Cerebellar nuclear complex (tissue), 1 donor: ENCODE measurements at places on chromosomes 16 and 17.

- no peak for DNase-seq
These were observed 42.4 kb upstream of the AKTIP start for GRCh38 chr16:53545433-53545832.

DNA sequence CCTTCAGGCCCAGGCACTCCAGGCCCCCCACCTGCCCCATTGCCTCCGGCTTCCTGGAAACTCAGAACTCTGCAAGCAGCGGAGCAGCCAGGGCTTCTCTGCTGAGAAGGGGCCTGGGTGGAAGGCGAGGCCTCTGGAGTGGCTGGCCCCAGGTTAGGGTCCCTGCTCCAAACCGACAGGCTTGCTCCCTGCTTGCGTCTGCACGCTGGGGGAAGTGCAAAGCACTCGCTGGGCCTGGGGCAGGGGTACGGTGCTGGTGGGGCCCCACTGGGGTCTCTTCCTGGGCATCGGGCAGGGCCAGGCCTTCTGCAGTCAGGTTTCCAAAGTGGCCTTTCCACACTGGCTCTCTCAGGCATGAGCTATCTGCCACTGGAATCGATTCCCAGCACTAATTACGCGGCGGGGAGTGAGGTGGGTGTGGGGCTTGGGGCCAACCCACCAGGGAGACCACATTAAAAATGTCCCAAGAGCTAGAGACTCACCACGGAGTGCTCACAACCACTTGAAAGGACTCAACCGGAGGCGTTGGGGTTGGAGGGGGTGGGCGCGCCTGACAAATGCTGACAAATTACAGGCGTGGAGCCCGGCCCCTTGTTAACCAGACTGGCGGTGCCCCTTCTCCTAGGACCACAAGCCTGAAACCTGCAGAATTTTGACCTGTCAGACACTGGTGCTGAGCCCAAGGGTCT lies 17.9 kb downstream of the FAM83G start:
- no peak for DNase-seq

DNA sequence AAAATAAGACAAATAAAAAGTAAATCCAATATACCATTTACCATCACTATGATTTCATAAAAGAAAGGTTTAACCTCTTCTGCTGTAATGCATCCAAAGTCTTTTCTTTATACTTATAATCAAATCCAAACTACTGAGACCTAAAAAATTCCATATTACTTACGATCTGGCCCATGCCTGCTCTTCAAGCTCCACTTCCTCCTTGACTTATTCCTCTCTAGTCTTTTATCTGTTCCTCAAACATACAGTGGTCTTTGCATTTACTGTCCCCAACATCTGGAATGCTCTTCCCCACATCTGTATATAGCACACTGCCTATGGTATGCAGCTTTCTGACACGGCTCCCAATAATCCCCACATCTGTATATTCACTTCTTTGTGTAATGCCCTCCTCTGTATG lies 33.8 kb downstream of the PCTP start:
- no peak for DNase-seq

DNA sequence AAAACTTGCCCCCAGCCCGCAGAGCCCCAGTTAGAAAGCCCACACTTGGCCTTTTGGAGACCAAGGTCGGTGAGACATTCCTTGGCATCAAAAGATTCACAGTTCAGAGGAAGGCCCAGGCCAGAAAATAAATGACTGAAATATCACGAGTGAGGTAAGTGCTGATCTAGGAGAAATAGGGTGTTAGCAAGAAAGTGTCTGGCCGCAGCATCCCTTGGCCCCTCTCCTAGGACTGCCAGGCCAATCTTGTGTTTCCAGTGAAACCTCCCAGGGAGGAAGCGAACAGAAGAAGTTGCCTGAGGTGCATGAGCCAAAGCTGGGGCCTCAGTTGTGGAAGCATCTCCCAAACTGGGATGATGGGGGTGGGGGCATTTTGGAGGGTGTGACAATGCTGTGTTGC lies 22.5 kb upstream of the NSMCE1 start:
- DNase-seq: no peak

DNA sequence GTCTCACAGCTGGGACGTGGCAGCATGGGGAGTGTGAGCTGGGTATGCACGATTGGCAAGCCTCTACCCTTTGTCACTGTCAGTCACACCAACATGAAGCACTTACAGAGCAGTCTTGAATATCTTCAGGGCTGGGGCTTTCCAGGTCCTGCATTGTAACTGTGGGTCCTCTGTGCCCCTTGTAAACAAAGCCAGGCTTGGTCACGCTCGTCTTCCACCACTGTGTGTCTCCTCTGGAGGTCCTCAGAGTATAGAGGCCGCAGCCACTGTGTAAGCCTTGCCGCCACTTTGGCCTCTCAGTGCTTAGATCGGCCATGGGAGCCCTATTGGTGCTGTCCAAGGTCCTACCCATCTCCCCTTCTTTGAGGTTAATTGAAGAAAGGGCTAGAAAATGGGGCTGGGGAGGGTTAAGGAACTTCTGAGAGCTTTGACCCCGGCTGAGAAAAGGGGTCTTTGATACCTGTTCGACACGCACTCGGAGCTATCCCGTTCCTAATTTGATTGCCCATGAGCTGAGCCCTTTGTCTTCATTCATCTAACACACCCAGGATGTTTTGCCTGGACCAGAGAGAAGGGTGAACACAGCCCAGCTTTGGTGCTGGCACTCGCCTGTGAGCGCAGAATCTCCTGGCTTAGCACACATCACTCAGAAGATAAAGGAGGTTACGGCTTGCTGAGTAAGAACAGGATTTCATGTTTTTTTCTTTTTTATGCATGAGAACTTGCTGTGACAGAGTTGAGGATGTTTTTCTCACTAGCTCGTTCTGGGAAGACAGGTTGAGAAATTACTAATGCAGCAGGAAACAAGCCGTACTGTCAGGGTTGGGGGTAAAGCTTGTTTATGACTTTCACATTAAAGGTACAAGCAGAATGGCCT lies 267.9 kb downstream of the CPPED1 start:
- DNase-seq: no peak

- DNase-seq: no peak
These were observed 449.4 kb upstream of the MON1B start for GRCh38 chr16:76741623-76742022.

- DNase-seq: no peak
These were observed 37.8 kb downstream of the YPEL2 start for GRCh38 chr17:59369031-59369975.

DNA sequence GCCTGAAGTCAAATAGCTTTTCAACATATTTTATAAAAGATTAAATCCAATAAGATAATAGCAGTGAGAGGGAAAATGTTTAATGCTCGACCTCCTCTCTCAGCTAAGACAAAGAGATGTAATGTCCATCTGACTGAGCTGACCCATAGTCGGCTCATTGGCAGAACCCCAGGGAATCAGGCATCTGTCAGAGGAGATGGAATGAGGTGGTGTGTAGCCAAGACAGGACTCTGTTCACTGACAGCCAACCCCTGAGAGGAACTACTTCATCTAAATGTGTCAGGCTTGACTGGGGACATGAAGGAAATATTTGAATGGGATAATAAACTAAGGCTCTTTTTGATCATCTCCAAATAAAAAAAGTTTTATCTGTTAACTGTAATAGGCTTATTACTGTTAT lies 188.0 kb downstream of the CDH11 start:
- DNase-seq: no peak

- DNase-seq: no peak
These were observed 6.1 kb upstream of the ALDH3A2 start for GRCh38 chr17:19642373-19642893.

DNA sequence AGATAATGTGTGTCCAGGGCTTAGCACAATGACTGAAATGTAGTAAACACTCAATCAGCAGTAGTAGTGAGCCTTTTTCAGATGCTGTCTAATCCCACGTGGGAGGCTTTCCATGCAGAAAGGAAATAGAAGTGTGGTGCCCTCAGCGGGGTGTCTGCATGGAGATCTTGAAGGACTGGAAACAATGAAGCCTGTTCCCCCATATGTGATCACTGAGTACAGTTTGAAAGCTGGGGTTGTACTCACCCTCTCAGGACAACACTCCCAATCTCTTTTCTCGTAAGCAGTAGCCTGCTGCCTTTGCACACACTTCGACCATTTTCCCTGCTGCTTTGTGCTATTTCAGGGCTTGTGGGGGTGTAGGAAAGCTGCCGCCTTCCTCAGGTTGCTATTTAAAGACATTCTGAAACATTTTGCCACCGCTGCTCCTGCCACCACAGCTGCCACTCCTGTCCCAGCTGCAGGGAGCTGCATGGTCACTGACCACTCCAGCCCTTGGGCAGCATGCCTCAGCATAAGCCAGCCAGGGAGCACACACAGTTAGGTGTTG lies 40.6 kb upstream of the HAS3 start:
- no peak for DNase-seq

- no peak for DNase-seq
These were observed 41.1 kb upstream of the CACNG3 start for GRCh38 chr16:24214992-24215391.

GRCh38 chr16:74297145-74297665 lies 591 bp downstream of the PSMD7 start:
- DNase-seq: no peak

DNA sequence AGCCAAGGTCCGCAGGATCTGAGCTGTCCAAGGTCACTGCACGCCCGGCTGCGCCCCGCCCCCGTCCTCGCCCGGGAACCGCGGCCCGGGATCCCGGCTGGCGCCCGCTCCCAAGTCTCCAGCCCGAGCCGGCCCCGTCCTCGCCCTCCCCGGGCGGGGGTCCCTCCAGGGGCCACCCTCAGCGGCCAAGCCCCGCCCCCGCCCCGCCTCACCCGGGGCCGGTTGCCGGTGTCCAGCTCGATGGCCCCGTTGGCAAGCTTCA lies 216 bp downstream of the VPS9D1 start:
- DNase-seq: no peak

DNA sequence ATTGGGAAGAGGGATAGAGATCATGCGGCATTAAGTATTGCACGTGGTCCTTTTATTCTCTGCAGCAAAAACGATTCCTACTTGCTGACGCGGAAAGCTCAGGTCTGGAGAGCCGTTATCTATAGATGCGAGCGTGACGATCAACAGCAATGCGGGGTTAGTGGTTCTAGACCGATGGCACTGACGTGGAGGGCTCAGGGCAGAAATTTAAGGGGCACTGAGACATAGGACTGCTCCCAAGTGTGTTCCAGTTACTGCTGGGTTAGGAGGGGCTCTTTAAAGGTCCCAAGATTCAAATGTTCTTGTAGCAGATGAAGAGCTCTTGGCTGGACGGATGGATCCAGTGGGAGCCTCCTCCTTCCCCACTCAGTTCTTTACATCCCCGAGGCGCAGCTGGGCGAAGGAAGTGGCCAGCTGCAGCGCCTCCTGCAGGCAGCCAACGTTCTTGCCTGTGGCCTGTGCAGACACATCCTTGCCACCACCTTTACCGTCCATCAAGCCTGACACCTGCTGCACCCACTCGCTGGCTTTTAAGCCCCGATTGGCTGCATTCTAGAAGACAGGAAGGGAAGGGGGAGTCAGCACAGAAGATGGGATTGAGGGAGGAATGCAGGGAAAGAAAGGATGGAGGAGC lies 732 bp upstream of the EXOSC6 start:
- DNase-seq: no peak

DNA sequence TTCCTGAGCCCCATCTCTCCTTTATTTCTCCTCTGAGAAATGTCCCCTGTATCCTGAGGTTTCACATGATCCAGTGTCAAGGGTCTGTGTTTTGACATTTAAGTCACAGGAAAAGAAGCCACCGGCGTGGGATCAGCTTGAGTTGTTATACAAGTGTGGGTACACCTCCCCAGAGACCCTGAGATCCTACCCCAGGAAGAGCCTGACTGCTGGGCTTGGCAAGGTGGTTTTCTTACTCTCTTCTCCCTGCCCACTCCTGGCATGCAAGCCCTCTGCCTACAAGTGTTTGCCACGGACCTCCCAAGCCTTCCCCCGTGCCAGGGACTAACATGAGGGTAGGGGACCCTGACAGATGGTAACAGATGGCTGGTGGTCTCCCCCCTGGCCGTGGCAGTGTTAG lies 2.8 kb upstream of the ARHGAP27 start:
- DNase-seq: no peak

- DNase-seq: no peak
These were observed 103.8 kb downstream of the ANKRD11 start for GRCh38 chr16:89386306-89387185.

DNA sequence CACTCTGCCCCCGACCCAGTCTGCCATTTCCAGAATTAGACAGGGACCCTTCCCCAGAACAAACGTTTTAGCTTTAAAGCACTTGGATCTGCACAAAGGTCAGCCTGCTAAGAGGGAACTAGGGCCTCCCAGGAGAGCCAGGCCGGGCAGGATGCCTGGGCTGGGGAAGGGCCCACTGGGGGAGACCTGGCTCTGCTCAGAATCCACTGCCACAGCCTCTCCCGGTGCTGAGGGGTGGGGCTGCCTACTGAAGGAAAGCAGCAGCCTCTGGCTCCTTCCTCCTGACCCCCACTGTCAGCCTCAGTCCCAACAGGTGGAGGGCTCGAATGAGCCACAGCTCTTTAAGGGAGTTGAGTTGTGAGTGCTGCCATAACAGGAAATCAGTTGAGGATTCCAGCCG lies 1.7 kb downstream of the YBX2 start:
- DNase-seq: no peak

GRCh38 chr16:35180970-35181369 lies 1721.6 kb downstream of the TP53TG3F start:
- DNase-seq: no peak

- DNase-seq: no peak
These were observed 13.2 kb downstream of the OMG start for GRCh38 chr17:31283841-31284240.

- no peak for DNase-seq
These were observed 29.5 kb downstream of the PSMD12 start for GRCh38 chr17:67336859-67337258.

GRCh38 chr17:32998887-32999228 lies 7.2 kb downstream of the SPACA3 start:
- no peak for DNase-seq

DNA sequence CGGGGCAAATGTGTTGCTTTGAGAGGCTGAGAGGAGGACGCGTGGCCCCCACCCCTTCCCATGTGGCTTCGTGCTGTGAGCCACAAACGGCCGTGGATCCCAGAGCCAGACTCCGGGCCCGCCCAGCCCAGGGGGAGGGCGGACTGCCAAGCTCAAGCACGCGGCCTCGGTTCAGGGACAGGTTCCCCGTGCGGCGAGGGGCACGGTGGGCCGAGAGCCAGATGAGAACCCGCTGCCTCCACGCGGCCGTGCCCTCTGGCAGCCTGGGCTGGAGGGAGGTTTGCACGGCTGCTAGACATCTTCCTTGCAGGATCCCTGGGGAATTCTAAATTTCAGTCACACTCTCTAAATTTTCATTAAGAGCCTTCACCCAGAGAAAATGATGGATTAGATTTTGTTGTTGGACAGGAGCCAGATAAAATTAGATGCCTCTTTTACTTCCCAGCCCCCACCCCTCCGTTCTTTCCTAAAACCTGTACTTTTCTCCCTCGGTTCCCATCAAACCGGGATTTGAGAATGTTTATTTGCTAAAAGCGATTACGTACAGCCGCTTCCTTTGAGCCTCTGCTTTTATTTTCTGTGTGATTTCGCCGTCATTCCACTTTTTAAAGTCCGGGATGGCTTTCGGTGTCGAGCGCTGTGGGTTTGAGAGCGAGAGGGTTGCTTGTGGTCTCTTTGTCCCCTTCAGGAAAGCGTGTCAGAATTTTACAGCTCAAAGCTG lies 25.0 kb upstream of the GNG13 start:
- DNase-seq: no peak
